T-helper 17 cell (primary cell): ENCODE measurements at places on chromosomes 3 and 15.

GRCh38 chr3:127066635-127067034, 83.7 kb downstream of the PLXNA1 start:
- no peak for DNase-seq

- DNase-seq: no peak
Observed at GRCh38 chr15:62301993-62302675, 137.0 kb upstream of the C2CD4B start.

DNA sequence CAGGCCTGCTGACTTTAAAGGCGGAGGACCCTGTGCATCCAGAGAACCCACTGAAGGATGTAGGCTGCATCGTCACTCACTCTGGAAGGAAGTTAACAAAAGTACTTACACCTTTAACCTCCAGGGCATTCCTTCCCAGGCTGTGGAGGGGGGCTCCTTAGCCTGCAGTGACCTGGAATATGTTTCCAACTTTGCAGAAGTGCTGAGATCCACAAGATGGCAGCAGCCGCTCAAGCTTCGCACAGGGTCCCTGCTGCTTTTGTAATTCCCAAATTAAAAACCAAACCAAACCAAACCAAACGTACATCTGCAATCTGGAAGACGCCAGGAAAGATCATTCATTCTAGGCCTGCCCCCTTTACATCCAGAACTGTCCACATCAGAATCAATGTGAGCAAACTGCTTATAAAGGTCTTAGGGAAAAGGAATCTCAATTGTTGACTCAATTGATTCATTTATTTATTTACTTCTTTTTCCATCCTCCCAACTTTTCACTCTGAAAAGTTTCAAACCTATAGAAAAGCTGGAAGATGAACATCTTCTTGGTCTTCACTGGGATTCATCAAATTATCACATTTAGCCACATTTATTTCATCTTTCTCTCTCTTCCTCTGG, 70.5 kb upstream of the KLHL25 start:
- no peak for DNase-seq

DNA sequence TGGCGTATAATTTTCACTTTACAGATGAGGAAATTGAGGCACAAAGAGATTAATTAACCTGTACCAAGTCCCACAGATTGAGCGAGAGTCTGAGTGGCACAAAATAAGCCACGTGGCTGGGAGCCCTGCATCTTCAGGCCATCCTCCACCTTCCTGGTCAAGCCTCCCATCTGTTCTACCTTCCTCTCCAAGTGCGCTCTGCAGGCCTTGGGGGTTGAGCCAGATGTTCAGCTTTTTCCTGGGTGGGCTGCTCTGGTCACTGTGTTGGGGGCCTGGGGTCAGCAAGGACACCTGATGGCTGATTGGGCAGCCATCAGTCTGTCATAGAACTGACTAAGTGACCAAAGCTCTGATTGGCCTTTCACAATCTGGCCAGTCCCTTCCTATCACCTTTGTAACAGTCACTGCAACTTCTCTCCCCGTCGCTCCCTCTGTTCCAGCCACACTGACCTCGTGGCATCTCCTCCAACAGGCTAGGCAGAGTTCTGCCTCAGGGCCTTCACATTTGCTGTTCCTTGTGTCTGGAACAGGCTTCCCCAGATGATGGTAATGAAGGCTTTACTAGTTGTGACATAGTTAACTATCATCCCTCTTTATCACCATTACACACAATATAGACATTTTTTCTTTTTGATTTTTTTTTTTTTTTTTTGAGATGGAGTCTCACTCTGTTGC, 46.8 kb downstream of the SCN5A start:
- no peak for DNase-seq

GRCh38 chr3:147409143-147410115, at the start of gene ZIC1:
Gene ZIC1 (plus strand): TSS chr3:147409365. CDS start chr3:147410113, 748 bp downstream.
- DNase-seq: no peak

DNA sequence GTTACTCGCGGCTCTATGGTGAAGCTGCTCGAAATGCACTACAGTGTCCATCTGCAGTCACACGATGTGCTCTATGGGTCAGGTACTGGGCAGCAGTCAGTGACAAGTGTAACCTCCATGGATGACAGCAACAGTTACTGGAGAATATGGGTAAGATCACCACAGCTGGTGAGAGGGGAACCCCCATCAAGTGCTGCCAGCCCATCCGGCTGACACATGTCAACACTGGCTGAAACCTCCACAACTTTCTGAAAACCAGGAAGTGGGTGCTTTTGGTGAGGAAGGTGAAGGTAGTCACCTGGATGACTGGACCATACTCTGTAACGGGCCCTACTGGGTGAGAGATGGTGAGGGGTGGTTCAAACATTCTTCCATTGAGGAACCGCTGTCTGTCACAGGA, 87.4 kb upstream of the C15orf39 start:
- no peak for DNase-seq

DNA sequence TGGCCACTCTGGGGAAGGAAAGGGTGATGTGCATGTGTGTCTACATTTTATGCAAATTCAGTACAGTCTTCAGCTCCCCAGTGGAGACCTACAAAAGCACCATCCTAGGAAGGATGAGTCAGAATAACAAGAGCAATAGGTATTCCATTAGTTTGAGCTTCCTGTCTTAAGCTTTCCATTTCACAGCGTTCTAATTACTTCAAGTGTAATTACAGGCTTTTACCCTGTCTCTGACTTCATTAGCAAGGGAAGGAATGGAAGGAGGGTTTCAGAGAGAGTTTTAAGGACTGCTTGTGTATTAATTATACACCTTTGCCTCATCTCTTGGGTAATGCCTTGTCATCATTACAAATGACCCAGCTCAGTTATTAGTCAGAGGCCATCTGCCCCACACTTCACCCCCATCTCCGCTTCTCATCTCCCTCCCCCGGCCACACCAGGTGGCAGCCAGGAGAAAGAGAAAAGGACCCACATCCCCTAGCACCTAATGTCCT, 202.8 kb upstream of the MRPL3 start:
- no peak for DNase-seq

DNA sequence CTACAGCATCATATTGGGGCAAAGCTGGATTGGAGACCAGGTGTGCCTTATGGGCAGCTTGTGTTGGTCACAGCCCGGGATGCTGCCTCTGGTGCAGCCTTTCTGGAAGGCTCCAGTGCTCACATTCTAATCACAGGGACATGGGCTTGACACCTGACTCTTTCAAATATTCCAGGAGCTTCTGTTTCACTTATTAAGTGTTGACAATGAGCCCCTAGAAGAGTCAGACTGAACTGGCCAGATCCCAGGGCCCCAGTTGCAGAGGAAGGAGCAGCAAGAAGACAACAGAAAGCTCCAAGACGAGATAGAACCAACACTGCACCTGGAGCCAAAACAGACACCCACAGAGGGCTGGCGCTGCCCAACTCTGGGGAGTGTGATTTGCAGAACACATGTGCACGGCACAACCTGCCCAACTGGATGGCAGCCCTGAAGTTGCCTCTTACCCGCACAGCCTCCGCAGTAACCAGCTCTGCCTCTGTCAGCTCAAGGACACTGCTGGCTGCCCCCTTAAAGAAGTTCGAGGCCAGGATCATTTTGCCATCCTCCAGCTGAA, 30.3 kb downstream of the ALDH1L1 start:
- DNase-seq: no peak

DNA sequence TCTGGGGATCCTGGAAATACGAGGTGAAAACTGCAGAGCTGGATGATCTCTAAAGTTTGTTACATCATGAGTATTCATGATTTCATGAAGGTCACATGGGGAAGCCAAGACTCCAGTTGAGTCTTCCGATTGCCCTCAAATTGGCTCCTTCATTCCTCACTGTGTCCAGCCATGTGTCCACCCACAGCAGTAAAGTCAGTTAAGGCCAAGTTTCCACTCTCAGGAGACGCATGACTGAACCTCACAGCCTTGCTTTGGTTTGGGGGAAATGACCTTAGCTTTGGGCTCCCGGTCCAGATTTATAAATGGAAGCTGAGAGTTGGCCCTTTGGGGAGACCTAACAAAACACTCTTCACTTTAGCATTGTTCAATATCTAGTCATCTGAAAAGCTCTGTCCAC, 289.7 kb upstream of the MCTP2 start:
- DNase-seq: no peak

- no peak for DNase-seq
Observed at GRCh38 chr3:168843481-168843880, 747.8 kb upstream of the GOLIM4 start.

DNA sequence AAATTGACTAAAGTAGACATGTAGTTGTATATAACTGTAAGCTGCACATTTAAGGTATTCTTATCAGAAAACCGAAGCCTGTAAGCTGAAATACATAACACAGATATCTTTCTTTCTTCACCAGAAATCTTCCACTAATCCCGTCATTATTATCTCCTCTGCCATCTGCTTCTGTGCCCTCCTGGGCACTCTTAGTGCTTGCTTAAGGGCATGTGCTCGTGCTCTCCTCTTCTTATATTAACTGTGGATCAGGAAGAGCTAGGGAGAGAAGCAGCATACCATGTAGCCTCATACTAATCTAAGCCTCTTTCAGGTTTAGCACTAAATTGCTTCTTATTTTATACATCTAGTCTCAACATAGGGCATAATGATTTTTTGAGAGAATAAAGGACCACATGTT, 60.8 kb downstream of the RIOX2 start:
- no peak for DNase-seq

- DNase-seq: no peak
Observed at GRCh38 chr3:141863491-141863890, 13.0 kb upstream of the ATP1B3 start.

DNA sequence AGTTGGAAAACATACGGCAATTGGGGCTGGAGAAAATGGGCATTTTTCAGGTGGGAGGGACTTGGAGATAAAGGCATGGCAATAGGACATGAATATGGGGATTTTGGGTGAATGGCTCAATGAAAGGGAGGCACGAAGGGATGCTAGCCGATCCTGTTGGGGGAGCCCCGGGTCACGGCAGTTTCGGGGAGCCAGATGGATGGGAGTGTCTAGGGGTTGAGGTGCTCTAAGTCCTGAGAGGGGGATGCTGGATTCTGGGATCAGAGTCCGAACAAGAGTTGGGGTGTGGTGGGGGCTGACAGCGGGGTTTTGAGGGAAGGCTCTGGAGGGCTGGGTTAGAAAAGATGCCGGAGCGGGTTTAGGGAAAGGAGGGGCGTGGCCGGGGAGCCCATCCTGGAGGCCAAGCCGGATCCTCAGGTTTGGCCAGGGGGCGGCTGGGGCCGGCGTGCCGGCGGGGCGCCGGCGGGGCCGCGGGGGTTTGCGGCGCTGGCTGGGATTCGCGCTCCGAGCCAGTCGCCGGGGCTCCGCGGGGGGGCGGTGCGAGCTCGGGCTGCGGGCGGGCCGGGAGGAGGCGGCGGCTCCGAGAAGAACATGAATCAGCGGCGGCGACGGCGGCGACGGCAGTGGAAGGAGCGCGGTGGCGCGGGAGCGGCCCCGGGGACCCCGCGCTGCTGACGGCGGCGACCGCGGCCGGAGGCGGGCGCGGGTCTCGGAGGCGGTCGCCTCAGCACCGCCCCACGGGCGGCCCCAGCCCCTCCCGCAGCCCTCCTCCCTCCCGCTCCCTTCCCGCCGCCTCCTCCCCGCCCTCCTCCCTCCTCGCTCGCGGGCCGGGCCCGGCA, at the start of gene TYRO3:
TSS of gene TYRO3 (plus strand) at position 813 of the 839 bp plus-strand sequence. CDS start 46 bp downstream, outside the sequence.
- peak; percentile 73 for DNase-seq

DNA sequence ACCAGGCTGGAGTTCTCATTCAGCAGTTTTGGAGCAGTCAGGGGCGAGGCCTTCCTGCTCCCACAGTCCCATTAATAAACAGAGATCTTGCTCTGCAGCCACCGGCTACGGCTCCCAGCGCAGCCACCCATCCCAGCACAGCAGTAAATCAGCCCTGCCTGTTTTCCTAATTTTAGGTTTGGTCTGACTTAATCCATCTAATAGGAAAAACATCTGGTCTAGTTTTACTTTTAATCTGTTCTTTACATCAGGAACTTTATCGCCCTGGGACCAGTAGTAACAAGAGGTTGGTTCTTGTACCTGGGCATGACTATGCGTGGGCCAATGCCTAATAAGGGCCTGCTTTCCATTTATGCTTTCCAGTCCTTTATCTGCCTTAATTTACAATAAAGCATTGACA, 264.0 kb upstream of the DPH6 start:
- no peak for DNase-seq

GRCh38 chr3:71563827-71564226, 19.7 kb downstream of the FOXP1 start:
- DNase-seq: no peak

DNA sequence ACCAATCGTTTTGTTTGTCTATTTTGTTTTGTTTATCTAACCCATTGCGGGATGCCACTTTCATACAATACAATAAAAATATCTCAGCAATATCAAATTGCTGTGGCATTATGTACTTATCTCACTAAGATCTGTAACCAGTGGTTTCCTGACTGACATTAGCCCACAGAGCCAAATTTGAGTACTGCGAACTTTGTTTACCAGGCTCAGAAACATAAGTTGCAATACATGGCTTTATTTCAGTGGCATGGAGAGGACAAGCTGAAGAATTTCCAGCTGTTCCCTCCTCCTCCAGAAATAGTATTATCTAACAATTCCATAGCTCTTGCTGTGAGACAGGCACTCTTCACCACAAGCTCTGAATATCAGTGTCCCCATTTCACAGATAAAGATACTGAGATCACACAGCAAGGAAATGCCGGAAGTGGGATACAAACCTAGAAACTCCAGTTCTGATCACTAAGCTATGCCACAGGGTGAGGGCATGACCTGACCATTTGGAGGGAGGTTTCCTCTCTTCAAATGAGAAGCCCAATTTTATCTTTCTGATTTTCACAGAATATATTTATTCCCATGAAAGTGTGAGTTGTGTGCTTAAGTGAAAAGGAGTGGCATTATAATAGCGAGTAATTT, 469.9 kb upstream of the CBLB start:
- DNase-seq: no peak

DNA sequence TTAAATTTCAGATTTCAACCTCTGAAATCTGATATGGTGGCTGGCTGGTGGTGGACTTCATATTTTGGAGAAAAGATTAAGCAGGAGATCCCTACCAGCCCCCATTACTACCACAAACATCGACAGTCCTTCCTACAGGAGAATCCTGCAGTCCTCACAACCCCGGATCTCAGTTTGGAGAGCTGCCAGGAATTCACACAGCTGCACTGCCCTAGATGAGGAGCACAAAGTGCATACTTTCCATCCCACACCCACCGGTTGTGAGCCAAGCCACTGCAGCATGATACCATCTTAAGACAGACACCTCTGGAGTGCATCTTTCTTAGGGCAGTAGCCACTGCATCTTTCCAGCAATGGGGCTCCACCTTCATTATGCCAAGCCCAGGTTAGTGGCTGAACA, 185.5 kb upstream of the GPR149 start:
- DNase-seq: no peak

GRCh38 chr3:179510496-179510895, 52.2 kb upstream of the ACTL6A start:
- DNase-seq: no peak

DNA sequence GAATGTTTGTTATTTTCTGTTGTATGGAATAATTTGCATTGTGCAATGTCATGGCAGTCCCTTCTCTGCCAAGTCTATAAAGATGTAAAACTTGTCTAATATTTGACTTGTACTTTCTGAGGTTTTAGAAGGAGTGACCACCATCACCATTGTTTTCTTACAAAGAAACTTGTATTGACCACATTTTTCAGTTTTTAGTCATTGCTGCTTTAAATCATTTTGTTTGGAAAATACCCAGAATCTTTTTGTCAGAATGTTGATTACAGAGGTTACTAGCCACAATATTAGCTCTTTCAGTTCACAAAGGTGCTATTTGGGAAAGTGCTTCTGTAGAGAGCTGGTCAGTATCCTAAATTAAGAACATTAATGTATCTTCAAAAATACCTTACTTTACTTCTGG, 532.4 kb upstream of the GBE1 start:
- DNase-seq: no peak
